AG09319 (cell line): ENCODE measurements at places on chromosomes 12 and 14.

- no peak for DNase-seq
Observed at GRCh38 chr12:29103539-29103974, 45.5 kb upstream of the FAR2 start.

GRCh38 chr12:77847680-77848431, 17.2 kb downstream of the NAV3 start:
- DNase-seq: peak; percentile 42

DNA sequence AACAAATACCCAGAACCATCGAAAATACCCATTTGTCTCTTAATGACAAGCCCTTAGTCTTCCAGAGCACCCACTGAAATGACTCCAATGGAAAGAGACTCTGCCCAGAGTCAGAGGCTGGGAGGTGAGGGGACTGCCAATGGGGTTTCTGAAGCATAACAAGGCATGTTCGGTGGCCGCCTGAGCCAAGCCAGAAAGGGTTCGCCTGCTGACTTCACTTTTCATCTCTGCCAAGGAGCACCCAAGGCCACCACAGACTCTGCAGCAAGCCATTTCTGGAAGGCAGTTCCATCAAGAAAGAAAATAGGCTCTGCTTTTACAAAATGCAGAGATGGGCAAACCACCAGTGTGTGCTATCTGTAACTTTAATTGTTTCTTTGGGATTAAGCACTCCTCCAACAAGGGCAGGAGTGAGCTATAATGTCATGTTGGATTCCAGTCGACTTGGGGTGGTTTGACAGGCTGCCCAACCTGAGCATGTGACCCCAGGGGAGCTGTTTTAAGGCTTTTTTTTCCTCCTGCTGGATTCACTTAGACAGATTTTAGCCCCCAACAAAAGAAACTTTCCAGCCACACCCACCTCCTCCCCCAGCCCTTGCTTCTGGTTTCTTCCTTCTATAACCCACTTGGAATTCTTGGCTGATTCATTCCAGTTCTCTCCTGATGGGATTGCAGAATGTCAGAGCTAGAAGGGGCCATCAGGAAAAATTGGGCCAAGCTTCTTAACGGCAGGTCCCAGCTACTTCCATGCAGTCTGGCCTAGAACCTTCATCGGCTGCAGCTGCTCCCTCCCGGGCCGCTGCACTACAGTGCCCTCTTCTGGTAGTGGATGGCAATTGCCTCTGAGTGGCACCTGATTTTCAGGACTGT, 24.1 kb downstream of the CKAP4 start:
- no peak for DNase-seq

- no peak for DNase-seq
Observed at GRCh38 chr12:94152292-94153078, 4.1 kb downstream of the PLXNC1 start.

DNA sequence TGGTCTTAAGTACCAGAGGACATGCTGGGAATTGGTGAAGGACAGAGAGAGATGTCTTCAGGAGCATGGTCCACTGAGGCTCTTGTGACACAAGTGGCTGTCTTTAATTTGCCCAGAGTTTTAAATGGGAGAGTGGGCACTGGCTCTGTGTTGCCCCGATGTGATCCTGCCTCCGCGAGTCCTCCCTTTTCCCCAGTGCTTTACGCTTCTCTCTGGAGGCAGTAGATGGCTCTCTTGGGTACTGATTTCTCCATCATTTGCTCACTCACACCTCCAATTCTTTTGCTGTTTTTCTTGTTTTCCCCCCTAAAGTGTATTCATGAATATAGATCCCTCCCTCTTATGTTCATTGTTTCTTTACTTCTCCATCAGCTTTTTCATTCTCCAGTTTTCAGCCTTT, 74.3 kb downstream of the EMP1 start:
- DNase-seq: no peak

GRCh38 chr14:91732439-91732838, 553 bp upstream of the CATSPERB start:
- no peak for DNase-seq

- no peak for DNase-seq
Observed at GRCh38 chr12:11731455-11731854, 82.0 kb downstream of the ETV6 start.

DNA sequence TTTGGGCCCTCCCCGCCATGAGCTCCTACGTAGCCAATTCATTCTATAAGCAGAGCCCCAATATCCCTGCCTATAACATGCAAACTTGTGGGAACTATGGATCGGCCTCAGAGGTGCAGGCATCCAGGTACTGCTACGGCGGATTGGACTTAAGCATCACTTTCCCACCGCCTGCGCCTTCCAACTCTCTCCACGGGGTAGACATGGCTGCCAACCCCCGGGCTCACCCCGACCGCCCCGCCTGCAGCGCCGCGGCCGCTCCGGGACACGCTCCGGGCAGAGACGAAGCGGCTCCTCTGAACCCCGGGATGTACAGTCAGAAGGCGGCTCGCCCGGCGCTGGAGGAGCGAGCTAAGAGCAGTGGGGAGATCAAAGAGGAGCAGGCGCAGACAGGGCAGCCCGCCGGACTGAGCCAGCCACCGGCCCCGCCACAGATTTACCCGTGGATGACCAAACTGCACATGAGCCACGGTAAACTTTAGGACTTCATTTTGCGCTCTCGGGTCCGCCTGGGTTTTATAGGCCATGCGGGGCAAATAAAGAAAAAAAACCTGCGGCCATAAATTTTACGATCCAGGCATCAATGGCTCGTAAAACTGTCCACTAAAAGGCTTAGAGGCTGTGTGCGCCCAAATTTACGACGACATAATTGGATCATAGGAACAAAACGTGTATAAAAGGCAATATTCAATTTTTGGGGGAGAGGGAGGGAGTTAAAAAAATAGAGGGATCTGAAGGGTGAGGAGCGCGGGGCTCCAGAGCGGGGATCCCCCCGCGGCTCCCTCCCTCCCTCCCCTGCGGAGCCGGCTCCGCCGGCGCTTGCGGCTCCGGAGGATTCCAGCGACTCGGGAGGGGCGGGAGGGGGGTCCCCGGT, 493 bp downstream of the HOXC5 start:
- no peak for DNase-seq

- no peak for DNase-seq
Observed at GRCh38 chr12:53551889-53552291, 44.6 kb upstream of the NPFF start.

- DNase-seq: no peak
Observed at GRCh38 chr12:121712190-121712460, 427 bp upstream of the TMEM120B start.

GRCh38 chr14:100098171-100098570, 32.9 kb downstream of the EVL start:
- DNase-seq: no peak

GRCh38 chr14:23692416-23692815, 56.3 kb downstream of the DHRS2 start:
- DNase-seq: no peak

GRCh38 chr12:18658829-18659228, 79.0 kb downstream of the PLCZ1 start:
- no peak for DNase-seq

GRCh38 chr12:118374909-118375308, 1.4 kb upstream of the SUDS3 start:
- DNase-seq: no peak

- peak; percentile 83 for DNase-seq
Observed at GRCh38 chr12:127588249-127588648, 678.7 kb upstream of the TMEM132C start.

- DNase-seq: no peak
Observed at GRCh38 chr14:106556665-106557289, 1030.4 kb downstream of the TMEM121 start.

DNA sequence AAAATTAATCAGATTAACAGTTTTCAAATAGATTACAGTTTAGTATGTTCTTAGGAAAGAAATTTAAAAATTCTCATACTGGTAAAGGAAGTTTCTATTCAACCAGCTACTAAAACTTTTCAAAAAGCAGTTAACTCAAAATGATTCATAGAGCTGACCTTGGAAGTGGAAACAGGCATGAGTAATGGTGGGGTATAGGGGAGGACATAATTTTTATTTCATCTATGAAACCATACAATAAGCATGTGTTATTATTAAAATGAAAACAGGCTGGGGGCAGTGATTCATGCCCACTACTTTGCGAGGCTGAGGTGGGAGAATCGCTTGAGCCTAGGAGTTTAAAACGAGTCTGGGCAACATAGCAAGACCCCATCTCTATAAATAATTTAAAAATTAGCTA, 73.0 kb downstream of the DNAI7 start:
- DNase-seq: no peak

DNA sequence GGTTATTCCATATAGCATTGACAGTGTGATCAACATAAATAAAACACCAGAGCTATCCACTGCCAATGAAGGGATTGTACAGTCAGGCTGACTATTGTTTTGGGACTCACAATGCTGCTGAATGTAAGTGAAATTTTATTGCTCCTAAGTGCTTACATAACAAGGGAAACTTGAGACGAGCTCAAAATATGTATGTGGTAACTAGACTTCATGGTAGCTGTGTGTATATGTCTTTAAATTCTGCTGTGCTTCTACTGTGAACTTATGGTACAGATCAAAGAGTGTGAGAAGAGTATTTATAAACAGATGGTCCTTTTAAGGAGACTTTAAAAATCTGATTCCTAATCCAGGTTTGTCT, 6.9 kb downstream of the FLRT2 start:
- no peak for DNase-seq

- DNase-seq: no peak
Observed at GRCh38 chr14:56814519-56814959, 4.3 kb upstream of the OTX2 start.

DNA sequence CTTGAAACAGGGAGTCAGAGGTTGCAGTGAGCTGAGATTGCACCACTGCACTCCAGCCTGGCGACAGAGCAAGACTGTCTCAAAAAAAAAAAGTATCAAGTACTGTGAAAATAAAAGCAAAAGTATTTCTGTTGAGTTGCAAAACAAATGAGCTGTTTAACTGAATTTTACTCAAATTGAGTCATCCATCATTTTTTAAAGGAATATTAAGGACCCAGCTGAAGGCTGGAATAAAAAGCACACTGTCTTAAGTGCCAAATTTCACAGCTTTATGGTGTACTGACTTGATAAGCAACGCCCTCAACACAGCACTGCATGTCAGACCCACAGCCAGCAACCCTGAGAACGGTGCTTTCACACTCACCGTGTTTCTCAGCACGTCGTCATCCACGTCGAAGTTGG, 57.9 kb downstream of the AMN start:
- no peak for DNase-seq

- DNase-seq: no peak
Observed at GRCh38 chr14:51138404-51139103, 43.6 kb upstream of the TRIM9 start.

DNA sequence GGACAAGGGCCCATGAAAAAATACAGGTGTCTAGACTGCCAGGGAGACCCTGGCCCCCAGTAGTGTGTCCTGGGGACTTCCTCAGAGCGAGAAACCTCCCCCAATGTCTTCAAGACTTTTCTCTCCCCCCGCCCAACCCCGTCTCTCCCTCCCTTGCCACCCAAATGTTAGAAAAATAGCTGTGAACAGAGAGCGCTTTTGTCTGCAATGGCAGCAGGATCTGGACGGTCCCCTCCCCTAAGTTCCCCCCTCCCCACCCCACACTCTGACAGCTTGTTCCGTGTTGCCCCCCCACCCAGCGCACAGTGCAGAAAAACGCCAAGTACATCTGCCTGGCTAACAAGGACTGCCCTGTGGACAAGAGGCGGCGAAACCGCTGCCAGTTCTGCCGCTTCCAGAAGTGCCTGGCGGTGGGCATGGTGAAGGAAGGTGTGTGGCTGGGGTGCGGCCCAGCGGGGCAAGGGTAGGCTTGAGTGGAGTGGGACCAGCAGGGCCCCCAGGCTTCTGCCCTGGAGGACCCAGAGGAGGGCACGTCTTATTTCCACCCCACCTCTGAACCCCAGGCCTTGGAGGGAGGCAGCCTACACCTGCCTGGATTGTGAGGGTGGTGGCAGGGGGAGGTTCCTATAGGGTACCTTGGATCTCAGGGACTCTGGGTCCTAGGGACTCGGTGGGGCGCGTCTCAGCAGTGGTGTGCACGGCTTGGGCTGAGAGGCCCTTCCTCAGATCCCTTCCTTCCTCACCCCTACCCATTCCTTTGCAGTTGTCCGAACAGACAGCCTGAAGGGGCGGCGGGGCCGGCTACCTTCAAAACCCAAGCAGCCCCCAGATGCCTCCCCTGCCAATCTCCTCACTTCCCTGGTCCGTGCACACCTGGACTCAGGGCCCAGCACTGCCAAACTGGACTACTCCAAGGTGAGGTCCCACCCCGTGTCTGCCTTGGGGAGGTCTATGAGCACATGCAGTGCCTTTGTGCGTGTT, 4.8 kb downstream of the NR4A1 start:
- no peak for DNase-seq

- DNase-seq: no peak
Observed at GRCh38 chr12:42732908-42733411, 143.4 kb upstream of the PRICKLE1 start.

DNA sequence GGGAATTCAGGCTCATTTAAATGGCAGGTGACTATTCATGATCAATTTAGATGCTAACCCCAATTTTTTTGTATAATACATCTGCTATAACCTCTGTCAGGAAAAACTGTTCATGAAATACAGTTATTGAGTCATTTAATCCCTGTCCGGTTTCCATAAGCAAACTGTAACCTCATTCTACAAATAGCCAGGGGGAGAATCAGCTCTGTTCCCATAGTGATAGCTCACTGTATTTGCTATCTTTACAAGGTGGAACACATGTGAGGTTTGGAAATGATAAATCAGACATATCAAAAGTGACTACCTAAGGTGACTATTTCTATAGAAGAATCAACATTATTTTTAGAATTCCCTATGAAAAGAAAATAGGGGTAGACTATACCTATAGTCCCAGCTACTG, 38.6 kb upstream of the VPS33A start:
- no peak for DNase-seq
